ENCODE measurements at places on chromosomes 2 and 18.
A peak's percentile ranks its signal among the peaks of the same experiment; 100 is the strongest.

DNA sequence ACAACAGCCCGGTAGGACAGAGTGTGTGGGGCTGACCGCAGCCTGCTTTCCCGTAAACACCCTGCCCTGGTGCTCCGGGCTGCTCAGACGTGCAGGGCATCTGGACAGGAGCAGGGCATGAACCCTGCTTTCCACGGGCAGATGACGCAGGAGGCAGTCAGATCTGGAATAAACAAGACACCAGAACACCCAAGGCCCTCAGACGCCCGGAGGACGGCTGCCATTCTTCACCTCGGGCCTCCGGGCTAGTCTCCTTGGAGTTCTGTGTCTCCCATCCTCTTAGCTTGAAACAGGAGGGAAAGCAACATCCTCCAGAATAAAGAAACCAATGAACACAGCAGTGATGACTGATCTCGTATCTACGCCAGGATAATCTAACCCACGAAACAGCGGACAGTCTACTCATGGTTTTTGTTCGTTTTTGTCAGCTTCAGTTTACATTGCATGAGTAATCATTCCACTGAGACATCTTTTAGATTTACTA, 7.3 kb downstream of the PXDN start:
- no peak for DNase-seq

DNA sequence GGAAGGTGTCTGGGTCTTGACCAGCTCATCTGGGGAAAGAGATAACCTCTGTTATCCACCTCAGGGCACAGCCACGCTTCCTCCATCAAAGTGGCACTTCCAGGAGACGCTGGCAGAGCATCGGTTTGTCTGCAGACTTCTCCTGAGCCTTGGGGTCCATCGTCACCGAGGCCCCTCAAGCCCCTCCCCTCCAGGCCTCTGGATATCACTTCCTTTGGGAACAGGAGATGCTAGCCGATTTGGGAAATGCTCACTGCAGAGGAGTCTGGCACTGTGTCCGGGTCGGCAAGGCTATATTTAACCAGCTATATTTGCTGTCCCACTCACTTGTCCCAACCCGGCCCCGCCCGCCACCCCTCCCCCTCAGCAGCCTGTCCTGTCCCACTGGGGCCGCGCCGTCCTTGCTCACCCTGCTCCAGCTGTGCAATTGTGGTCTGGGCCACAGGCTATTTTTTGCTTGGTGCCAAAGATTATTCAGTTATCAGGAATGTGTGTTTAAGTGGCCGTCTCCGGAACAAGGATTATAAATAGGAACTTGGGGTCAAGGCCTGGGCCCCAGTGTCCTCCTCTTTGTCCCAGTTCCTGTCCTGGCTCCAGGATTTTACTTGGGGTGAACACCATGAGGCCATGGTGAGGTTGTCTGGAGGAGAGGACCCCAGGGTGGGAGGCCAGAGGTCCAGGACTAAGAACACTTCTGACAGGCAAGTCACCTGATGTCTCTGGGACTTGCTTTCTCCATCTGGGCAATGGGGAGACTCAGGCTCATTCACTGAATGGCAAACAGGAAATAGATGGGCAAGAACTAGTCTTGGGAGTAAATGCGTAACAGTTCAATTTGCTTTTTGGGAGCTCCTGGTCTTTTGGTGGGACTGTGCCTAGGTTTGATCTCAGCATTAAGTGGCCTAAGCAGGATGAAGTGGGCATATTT, 263.6 kb downstream of the DYSF start:
- DNase-seq: no peak

GRCh38 chr18:5962362-5962761, 67.0 kb upstream of the TMEM200C start:
- DNase-seq: no peak

DNA sequence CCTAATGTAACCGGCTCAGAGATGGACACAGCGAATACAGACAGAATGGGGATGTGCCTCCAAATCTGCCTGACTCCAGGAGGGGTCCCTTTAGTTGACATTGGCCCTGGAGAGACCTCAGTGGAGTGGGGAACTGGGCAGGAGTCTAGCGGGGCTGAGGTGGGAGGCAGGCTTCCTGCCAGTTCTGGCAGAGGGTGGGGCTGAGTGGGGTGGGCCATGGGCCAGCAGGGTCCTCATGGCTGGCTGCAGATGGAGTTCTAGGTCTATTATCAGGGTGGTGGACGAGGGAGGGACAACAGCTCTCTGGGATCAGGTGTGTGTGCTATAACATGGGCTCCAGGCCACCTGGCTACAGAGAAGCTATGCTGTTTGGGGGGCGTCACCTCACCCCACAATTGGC, 21.1 kb downstream of the PROC start:
- DNase-seq: no peak

DNA sequence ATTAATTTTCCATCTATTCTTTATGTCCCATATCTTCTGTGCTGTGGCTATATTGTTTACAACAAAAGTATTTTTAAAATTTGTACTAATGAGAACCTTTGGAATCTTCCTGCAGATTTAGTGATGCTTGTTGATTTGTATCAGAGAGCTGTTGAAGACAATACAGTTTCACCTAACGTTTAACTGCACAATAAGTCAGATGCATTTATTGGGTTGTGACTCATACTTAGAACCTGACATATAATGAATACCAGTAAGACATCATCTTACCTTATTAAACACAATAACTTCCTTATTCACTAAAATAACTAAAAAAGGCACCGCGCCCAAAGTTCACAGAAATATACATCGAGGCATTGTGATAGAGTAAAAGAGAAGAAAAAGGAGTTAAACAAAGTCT, 43.8 kb upstream of the IL1R1 start:
- no peak for DNase-seq

- DNase-seq: no peak
These were observed 92.1 kb downstream of the PHLPP1 start for GRCh38 chr18:62807396-62807795.

- peak; percentile 91 for DNase-seq
These were observed 31.9 kb upstream of the CREG2 start for GRCh38 chr2:101419096-101419663.

DNA sequence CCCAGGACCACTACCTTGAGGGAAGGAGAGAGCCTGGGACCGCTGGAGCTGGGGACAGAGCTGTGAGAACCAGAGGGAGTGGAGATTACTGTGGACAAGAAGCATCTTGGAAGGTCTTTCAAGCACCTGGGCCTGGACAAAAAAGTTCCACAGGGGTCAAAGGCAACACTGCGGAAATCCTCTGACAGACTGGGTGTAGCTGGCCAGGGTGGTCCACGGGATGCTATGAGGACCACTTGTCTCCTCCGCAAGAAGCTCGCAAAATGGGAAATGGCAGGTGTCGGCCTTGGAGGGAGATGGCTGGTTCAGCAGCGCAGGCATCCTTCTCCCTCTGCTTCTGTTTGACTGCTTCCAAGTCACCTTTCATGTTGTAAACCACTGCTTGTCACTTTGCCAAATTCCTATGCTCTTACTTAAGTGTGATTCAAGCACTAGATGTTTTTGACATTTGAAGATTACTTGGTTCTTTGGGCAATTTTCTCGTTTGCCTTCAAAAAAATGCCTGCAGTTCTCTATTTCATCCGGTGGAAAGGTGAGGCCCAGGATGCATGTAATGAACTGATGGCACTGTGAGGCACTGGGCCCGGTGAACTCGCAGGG, 27.7 kb downstream of the KLHL29 start:
- no peak for DNase-seq

- no peak for DNase-seq
These were observed 117.2 kb downstream of the PTPRM start for GRCh38 chr18:7684357-7684756.

- peak; percentile 69 for DNase-seq
These were observed 27.2 kb upstream of the MFSD6 start for GRCh38 chr2:190380962-190381412.

- peak; percentile 79 for DNase-seq
These were observed 74.4 kb upstream of the MAP4K4 start for GRCh38 chr2:101623031-101623521.

- no peak for DNase-seq
These were observed 19.4 kb downstream of the TMEM178A start for GRCh38 chr2:39685126-39685525.

GRCh38 chr18:59467497-59467896, 108.4 kb upstream of the LMAN1 start:
- DNase-seq: no peak

- DNase-seq: no peak
These were observed 10.2 kb downstream of the SP3 start for GRCh38 chr2:173955004-173955403.

GRCh38 chr2:241003830-241004564, 5.6 kb downstream of the SNED1 start:
- no peak for DNase-seq

GRCh38 chr2:31522786-31523185, 58.0 kb downstream of the SRD5A2 start:
- no peak for DNase-seq

- peak; percentile 55 for DNase-seq
These were observed 16.4 kb upstream of the LPIN2 start for GRCh38 chr18:3029215-3029952.

DNA sequence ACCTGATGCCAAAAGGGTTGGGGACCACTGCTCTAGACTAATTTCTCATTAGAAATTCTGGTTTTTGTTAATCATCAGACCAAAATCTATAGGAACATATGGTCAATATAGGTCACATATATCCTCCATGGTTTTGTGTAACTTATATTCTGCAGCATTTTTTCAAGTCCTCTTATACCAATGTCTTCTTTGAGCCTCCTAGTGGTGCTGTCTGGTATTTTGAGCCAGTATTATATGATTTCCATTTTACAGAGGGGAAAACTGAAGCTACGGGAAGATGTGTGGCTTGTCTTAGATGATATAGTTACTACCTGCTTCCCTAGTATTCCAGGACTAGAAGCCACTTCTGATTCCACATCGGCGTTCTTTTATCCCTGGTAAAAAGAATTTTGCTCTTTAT, 13.8 kb downstream of the MAPK4 start:
- no peak for DNase-seq

DNA sequence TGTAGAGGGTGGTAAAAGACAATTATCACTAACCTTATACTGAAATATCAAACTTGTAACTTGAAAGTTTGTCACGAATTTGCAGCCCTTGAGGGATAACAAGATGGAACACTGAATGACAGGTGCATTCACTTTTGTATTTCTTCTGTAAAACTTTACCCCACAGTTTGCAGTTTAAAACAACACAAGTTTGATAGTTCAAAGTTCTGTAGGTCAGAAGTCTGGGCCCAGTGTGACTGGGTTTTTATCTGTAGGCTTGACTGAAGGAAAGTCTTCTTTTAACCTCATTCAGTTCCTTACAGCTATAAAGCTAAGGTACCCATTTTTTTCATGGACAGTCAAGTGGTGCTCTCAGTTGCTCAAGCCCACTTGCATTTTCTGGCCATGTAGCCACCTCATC, 257.1 kb upstream of the NRXN1 start:
- DNase-seq: no peak

GRCh38 chr18:78191276-78191675, 788.3 kb upstream of the SALL3 start:
- no peak for DNase-seq

DNA sequence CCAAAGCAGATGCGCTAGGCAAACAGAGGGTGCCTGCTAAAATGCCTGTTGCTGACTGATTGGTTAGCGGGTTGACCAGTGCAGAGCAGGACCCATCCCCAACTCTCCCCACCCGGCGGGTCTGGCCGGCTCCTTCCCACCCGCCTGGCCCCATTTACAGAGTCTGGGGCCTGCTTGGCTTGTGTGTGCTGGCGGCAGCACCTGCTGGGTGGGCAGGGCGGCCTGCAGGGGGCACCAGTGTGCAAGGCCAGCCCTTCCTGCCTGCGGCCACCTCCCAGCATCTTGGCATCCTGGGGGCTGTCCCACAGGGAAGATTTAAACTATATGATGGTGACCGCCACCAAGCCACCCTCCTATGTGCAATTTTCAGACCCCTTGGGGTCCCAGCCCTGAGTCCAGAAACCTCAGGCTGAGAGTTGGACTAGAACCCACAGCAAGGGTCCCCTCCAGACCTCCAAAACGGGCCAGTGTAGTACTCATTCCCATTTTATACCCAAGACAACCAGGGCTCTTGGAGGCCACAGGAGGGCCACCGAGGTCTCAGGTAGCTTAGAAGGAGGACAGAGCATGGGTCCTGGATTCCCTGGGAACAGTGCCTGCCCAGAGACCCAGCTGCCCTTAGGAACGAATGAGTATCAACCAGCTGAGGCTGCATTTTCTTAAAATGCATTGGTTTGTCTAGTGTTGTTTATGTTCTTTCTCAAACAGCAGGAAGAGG, 173.6 kb downstream of the SMAD7 start:
- DNase-seq: peak; percentile 74

DNA sequence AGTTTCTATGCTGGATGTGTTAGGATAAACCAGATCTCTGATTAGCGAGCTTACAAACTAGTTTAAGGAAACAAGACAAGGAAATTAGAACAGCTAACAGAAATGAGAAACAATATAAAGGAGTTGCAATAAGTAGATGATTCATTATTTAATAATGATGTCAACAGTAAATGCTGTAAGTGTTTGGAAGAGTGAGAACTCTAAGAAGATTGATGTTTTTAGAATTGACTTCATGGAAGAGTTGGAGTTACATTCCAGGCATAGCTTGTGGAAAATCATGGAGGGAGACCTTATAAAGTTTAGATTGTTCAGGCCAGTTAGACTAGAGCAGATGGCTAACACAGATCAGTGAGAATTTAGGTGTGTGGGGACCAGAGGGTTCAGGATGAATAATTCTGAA, 32.6 kb downstream of the PPP1R1C start:
- no peak for DNase-seq

DNA sequence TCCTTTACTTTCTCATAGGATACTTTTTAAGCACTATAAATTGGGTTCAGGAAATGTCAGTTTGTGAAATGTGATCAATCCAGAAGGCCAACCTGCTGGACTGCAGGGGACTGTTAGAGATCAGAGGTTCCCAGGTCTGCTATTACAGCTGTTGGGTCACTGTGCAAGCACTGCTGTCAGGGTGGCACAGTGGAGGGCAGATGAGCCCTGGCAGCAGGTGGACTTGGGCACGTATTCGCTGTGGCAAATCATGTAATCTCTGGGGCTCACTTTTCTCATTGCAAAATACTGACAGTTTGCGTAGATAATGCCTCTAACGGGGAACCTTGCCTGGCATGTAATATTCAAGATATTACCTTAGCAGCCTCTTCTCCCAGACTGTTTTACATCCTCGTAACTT, 18.1 kb downstream of the RAB31 start:
- no peak for DNase-seq

DNA sequence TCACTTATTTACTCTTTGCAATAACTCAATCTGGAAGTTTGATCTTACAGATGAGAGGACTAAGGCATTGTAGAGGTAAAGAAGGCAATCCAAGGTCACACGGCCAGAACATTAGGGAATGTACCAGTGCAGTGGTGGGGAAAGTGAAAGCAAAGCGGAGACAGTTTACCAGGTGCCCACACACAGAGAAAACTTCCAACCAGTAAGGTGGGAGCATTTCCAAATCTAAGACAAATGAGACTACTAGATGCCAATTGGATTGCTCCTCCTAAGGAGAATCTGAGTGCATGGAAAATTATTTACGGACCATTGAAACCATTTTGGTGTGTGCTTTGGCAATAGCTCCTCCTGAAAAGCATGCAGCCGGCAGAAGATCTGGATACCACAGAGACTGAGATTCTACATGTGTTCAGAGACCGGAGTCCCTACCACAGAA, 34.9 kb downstream of the SLC20A1 start:
- DNase-seq: no peak

Data from hematopoietic multipotent progenitor cell treated with erythropoietin and hydrocortisone succinate and interleukin-3 and kit ligand, for 6 days (in vitro differentiated cells).